ENCODE measurements at places on chromosomes 6 and 20.

DNA sequence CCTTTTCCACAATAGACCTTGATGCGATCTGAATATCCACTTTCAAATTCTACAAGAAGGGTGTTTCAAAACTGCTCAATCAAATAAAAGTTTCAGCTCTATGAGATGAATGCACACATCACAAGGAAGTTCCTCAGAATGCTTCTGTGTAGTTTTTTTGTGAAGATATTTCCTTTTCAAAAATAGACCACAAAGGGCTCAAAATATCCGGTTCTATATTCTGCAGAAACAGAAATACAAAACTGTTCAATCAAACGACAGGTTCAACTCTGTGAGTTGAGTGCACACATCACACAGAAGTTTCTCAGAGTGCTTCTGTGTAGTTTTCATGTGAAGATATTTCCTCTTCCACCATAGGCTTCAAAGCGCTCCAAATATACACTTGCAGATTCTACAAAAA is 293.9 kb upstream of the DEFB115 start:
- no peaks in the 10 kb centered on the region for H3K4me1 ChIP-seq
- no peaks in the 10 kb centered on the region for H3K27me3 ChIP-seq
- H3K4me3 ChIP-seq = no peak overlapping the region

GRCh38 chr20:2538356-2538755 is 2.0 kb downstream of the TMC2 start:
- H3K4me1 ChIP-seq = no peaks in the 10 kb centered on the region
- no peak for DNase-seq
- no peak overlapping the region for H3K27ac ChIP-seq
- H3K4me3 ChIP-seq = no peak overlapping the region
- H3K27me3 ChIP-seq = no peaks in the 10 kb centered on the region

GRCh38 chr6:53671111-53671510 is 5.6 kb upstream of the KLHL31 start:
- H3K36me3 ChIP-seq = no peaks in the 10 kb centered on the region
- DNase-seq = no peak
- H3K27me3 ChIP-seq = no peaks in the 10 kb centered on the region
- H3K27ac ChIP-seq = no peak overlapping the region
- no peak overlapping the region for H3K4me3 ChIP-seq
- no peaks in the 10 kb centered on the region for H3K4me1 ChIP-seq

DNA sequence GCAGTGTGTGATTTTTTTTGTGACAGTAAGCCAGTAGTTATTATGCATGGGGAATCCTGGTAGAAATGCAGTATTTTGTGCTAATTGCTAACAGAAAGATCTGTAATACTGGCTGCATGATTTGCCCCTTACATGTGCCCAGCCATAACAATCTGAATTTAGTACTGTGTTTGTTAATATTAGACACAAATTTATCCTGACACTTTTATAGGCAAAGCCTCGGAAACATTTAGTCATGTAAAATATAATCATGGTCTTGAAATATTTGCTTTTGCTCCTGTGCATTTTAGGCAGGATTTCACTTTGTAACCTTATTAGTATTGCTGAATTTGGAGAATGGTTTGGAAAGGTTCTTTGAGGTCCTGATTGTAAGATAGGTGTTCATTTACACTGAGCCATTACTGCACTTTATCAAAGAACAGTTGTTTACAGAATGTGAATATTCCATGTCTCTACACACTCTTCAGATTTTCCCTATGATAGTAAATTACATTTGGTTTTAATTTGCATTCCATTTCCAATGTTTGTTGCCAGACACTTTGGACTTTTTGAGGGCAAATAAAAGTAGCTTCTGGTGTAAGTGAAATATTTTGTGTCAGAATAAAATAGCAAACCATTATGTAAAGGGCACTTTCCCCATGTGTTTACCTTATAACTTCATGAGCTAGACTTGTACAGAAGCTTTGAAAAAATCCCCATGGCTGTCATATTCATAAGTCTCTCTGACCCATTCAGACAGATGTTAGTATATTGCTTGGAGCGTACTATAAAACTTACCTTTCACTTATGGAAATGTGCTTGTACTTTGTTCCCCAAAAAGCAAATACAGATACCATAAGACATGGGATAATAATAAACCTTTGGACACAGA is 349.9 kb downstream of the ARHGAP18 start:
- H3K4me3 ChIP-seq = no peak overlapping the region
- H3K27me3 ChIP-seq = no peaks in the 10 kb centered on the region
- DNase-seq = no peak
- no peak overlapping the region for H3K27ac ChIP-seq
- no peaks in the 10 kb centered on the region for H3K36me3 ChIP-seq

GRCh38 chr20:13212750-13213149 is 8.3 kb upstream of the ISM1 start:
- H3K27ac ChIP-seq = no peak overlapping the region
- H3K4me3 ChIP-seq = no peak overlapping the region
- no peaks in the 10 kb centered on the region for H3K4me1 ChIP-seq
- DNase-seq = no peak

DNA sequence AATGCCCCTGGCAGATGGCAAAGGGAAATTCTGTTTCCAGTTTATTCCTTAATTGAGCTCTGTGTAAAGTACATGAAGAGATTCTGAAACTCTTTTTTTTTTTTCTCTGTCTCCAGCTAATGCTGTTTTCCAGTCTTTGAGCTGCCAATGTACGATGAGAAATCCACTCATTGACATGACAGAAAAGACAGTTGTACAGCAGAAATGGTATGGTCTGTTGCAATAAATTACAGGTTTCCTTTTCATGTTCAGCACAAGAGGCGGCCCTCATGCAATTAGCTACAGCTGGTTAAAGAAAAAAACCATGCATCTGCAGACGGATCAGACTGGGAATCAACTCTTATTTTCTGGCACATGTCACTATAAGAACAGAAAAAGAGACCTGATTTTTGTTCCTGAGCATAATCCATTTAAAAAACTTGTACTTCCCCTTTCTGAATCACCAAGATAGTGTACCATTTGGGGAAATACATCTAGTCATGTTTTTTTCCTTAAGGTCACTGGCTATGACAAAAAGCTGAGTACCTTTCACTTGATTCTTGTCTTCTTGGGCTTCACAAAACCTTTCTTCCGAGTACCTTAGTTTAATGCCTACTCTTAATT is 289.8 kb upstream of the PREP start:
- H3K36me3 ChIP-seq = no peaks in the 10 kb centered on the region
- H3K27me3 ChIP-seq = no peaks in the 10 kb centered on the region
- H3K27ac ChIP-seq = no peak overlapping the region
- no peaks in the 10 kb centered on the region for H3K4me1 ChIP-seq
- no peak overlapping the region for H3K4me3 ChIP-seq

DNA sequence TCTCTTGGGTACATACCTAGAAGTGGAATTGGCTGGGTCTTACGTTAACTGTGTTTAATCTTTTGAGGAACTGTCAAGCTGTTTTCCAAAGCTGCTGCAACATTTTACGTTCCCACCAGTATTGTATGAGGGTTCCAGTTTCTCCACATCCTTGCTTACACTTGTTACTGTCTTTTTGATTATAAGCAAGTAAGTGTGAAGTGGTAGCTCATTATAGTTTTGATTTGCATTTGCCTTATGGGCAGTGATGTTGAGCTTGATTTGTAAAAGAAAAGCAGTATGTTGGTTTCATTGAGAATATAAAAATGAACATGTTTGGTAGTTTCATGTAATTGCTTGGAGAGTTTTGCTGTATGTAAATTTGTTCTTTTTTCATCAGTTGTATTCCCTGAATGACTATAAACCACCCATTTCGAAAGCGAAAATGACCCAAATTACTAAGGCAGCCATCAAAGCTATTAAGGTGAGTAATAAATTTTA is 40.4 kb downstream of the SCAF8 start:
- H3K36me3 ChIP-seq = no peaks in the 10 kb centered on the region
- DNase-seq = no peak
- H3K27me3 ChIP-seq = no peaks in the 10 kb centered on the region
- no peak overlapping the region for H3K27ac ChIP-seq
- no peak overlapping the region for H3K4me3 ChIP-seq
- H3K4me1 ChIP-seq = peaks cover 42% of the 10 kb centered on the region

DNA sequence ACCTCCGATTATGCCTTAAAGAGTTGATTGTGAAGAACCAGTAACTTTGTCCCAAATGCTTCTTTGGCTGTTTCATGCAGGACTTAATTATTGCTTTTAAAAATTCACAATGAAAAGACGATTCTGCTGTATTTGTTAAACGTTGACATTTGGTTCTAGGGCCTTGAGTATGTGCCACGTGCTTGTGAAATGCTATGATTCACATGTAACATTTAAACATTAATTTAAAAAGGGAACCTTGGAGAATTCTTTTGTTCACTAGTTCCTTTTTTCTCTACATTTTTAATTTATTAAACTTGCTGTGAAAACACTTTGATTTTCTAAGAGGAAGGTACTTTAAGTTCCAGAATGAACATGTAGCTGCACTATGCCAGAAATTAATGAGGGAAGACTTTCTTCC is 9.5 kb downstream of the GZF1 start:
- H3K4me3 ChIP-seq = no peak overlapping the region
- DNase-seq = no peak
- H3K36me3 ChIP-seq = peaks cover 32% of the 10 kb centered on the region
- H3K27ac ChIP-seq = no peak overlapping the region
- no peaks in the 10 kb centered on the region for H3K27me3 ChIP-seq
- H3K4me1 ChIP-seq = peaks cover 19% of the 10 kb centered on the region
